ENCODE measurements at places on chromosomes 5 and 9. TPM values are rescaled to one million over a fixed set of nuclear protein-coding genes. Genes with fewer than 3 reads are reported as not detected.

- DNase-seq = no peak
These were observed 329.7 kb downstream of the CWC27 start for GRCh38 chr5:65098393-65098792.

DNA sequence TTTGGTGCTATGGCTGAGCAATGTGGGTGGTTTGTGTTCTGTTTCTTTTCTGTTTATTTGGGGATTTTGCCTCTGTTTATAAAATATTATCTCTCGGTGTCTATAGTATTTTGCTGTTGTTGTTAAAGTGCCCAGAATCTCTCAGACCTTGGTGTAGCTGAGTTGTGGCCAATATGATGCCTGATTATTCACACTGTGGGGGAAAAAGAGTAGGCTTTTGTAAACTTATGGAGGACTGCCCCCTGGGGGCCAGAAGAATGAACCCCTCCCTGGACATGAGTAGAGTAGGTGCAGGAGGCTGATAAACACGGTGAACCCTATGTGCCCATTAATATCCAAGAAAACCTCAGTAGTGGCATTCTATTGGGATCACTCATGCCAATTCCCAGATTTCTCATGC, 49.0 kb upstream of the DPYSL3 start:
- no peak for DNase-seq

DNA sequence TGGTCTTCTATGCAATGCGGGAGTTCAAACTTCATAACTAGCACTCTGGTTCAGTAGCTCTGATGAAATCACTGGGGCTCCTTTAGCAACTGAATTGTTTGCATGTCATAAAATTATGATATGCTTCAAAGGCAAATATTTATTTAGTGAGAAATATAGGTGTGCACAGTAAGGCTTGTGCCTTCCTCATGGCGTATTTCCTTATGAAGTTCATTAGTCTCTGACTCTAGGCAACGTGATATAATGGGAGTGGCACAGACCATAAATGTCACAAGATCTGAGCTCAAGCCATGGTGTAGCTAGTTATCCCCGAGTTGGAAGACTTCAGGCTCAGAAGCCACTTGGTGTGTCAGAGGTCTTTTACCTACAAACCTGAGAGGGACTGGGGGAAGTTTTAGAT, 35.5 kb downstream of the PIP5K1B start:
- DNase-seq = no peak

DNA sequence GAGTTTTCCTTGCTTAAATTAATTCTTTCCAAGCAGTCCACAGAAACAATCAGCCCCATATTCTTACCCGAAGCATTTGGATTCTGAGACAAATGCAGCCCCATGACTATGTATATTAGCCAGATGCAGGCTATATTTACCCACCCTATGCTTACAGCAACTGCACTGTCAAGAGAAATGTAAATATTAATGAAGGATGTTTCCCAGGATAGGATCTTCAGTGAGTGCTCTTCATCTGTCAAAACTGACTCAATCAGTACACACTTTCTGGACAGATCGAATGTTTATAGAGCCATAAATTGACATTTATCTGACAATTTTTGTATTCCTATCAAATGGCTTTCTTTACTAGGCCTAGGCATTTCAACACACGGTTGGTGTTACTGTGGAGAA, 725.3 kb upstream of the SEMA6A start:
- DNase-seq = no peak

GRCh38 chr5:84861306-84861705, 476.6 kb upstream of the EDIL3 start:
- no peak for DNase-seq

Gene BARHL1
- not detected for total RNA-seq

Gene SV2C
- total RNA-seq = not detected

Gene MSMP
- not detected for total RNA-seq

Gene C5orf15
- total RNA-seq = 45.0 TPM

Data from PC-9 (cell line).